KG1 (cell line): ENCODE measurements at places on chromosomes 16 and 17.

DNA sequence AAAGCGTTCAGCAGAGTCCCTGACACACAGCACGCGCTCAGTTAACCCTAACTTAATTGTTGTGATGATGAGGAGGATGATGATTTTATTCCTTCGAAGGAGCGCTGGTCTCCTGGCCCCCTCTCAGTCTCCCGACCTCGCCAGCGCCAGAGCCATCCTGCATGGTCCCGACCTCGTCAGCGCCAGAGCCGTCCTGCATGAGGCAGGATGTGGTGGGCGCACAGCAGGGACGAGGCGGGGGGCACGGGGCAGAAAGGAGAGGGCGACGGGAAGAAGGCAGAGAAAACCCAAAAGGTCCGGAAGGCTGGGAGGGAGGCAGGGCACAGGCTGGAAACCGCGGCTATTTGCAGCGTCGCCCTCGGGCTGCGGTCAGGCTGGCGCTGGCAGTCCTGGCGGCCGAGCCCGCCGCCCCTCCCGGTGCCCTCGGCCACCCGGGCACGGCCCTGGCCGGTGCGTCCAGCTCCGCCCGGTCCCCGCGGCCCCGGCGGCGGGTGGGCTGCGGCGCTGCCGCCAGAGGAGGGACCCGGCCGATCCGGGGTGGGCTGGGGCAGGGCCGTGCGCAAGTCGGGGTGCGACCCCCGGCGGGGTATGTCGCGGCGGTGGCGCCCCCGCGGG is 3.0 kb upstream of the TAC4 start:
- no peak for DNase-seq

DNA sequence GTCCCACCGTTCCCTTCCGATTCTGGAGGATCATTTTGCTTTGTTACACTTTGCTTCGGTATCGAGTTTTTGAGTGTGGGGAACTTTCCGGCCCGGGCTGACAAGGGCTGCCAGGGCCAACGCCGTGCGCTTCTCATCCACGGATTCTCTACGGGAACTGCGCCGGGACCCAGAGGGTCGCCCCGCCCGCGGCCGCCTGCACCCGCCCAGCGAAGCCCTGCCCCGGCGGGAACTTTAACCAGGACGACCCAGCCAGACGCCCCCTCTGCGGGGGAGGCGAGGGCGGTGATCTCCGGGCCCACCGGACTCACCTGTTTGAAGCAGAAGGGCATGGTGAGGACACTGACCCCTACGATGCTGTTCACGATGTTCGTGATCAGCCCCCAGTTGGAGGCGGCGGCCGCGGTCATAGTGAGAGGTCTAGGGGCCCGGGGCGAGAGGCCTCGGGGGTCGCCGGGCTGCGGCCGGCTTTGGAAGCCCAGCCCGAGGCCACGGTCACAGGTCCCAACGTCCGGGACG is 536 bp downstream of the SLC38A10 start:
- DNase-seq = no peak

DNA sequence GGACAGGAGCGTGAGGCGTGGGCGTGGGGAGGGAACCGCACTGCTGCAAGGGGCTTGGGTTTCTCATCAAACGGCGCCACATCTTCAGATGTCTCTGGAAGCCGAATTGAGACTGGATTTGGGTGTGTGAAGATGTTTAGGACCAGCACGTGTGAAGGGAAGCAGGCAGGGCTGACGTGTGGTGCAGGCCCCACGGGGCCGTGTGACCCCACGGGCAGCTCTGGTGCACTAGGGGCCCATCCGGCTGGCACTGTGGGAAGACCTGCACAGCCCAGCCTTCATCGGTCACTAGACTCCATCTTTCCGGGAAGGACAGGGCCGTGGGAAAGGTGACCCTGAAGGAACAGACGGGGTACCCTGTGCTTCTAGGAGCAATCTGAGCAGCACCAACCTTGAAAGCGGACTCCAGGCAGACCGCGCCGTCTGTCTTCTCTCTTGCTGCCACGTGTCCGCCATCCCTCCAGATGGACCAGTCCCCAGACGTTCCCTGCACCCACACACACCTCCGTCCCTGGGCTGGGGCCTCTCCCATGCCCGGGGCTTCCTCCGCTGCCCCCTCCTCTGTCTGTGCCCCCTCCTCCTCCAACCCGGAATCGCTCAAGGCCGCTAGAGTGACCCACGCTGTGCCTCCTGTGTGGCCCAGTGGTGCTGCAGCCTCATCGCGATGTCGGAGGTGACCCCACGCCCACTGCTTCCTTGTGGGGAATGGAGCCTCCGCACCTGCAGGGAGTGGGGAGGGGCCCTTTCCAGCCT is 23.4 kb upstream of the CBFA2T3 start:
- no peak for DNase-seq

GRCh38 chr16:66382171-66382965 is 15.9 kb downstream of the CDH5 start:
- no peak for DNase-seq

GRCh38 chr16:28925386-28926228 is 569 bp upstream of the RABEP2 start:
- peak; percentile 71 for DNase-seq

- no peak for DNase-seq
Observed at GRCh38 chr17:34357398-34357797, 1.1 kb downstream of the CCL13 start.

GRCh38 chr16:27720731-27721530 is 171.0 kb downstream of the KATNIP start:
- DNase-seq = no peak

DNA sequence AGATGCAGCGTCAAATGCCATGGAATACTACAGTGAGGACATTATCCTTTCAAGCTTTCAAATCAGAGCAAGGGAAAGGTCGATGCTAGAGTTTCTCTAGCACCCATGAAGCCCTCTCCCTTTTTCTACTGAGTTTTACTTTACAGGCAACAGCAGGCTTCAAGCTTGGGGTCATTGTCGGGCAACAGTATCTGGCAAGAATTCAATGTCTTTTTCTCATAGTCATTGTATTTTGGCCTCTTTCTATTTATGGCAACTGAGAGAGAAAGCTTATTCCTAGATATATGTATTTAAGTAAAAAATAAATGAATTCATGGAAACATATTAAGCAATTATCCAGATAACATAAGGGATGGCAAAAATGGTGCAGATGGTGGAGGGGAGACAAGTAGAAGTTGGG is 364 bp upstream of the CETP start:
- no peak for DNase-seq

- no peak for DNase-seq
Observed at GRCh38 chr17:9115214-9116191, 94.2 kb downstream of the NTN1 start.

DNA sequence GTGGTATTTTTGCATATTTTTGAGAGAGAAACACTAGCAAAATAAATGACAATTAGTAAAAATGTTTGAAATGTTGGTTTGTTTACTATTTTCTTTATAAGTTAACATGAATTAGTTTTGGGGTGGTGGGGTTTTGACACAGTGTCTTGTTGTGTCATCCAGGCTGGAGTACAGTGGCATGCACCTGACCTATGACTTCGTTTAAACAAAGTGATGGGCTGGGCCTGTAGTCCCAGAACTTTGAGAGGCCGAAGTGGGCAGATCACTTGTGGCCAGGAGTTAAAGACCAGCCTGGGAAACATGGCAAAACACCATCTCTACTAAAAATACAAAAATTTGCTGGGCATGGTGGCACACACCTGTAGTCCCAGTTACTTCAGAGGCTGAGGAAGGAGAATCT is 17.9 kb upstream of the HEATR3 start:
- DNase-seq = no peak

DNA sequence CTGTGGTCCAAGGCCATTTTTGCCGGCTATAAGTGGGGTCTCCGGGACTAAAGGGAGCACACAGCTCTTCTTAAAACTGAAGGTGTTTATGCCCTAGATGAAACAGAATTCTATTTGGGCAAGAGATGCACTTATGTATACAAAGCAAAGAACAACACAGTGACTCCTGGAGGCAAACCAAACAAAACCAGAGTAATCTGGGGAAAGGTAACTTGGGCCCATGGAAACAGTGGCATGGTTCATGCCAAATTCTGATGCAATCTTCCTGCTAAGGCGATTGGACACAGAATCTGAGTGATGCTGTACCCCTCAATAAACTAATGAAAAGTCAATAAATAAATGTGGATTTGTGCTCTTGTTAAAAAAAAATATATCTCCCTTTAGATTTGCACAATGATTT is 20.2 kb upstream of the SHISA9 start:
- DNase-seq = no peak

DNA sequence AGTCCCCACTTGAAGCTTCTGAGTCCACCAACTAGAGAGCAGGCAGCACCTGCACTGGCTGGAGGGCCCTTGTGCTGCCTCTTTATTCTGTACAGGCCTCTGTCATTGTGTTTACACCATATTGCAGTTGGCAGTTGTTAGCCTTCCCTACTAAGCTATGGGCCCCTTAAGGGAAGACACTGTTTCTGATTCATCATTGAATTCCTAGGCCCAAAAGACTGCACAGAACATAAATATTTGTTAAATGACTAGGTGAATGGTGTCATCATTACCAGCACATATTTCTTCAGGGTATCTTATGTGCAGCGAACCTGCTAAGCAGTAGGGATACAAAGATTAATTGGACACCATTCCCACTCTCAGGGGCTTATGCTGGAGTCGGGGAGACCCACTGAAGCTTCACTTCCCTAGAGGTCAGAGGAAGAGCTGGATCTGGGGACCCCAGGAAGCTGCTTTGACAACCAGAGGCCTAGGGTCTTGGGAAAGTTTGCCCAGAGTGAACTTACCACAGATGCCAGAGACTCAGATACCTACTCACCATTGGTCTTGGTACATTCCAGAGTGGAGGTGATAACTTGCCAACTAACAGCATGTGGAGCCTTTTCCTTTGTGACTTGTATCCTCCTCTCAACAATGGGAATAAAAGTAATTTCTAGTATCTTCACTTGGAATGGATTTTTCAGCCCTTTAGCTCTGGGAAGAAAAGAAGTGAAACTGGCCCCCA is 28.7 kb upstream of the DDX52 start:
- DNase-seq = no peak

GRCh38 chr17:2435862-2436261 is 35.0 kb upstream of the MNT start:
- no peak for DNase-seq

DNA sequence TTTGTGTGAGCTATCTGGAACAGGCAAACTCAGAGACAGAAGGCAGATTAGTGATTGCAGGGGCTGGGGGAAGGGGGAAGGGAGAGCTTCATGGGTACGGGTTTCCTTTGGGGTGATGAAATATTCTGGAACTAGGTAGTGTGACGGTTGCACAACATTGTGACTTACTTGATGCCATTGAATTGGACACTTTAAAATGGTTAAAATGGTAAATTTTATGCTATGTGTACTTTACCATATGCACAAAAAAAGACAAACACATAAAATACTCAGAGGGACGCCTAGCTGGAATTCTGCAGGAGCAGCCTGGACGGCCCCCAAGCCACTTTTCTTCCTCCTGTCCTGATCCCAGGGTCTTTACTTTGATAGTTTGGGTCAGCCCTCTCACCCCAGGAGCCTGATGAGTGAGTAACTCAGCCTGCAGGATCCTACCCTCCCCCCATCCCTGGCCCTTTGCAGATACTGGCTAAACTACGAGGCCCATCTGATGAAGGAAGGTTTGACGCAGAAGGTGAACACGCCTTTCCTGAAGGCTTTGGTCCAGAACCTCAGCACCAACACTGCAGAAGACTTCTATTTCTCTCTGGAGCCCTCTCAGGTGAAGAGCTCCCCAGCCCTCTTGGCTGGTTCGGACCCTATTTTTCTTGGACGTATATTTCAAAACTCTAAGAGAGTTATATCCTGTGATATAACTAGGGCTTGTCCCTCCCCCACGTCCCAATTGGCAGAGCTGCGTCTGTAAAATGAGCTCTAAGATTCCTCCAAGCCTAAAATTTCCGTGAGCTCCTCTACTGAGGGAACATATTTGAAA is 7.8 kb downstream of the ADGRG3 start:
- no peak for DNase-seq

DNA sequence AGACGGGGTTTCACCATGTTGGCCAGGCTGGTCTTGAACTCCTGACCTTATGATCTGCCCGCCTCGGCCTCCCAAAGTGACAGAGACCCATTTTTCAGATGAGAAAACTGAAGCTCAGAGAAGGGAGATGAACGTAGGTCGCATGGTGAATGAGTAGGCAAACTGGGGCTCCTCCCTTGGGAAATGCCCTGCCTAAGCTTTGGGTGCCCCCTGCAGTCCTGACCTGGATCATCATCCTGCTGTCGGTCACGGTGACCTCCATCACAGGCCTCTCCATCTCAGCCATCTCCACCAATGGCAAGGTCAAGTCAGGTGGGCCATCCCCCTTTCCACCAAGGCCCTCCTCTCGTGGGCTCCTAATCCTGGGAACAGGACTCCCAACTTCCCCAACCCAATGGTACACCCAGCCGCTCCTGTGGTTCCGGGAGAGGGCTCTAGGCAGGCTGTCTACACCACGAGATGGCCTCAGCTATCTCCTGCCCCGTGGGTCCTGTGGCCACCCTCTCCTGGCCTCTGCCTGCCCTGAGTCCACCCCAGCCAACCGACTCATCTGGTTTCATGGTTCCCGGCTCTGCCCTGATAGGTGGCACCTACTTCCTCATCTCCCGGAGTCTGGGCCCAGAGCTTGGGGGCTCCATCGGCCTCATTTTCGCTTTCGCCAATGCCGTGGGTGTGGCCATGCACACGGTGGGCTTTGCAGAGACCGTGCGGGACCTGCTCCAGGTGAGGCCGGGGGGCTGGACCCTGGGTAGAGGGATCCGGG is 4.7 kb downstream of the SLC12A3 start:
- DNase-seq = no peak

DNA sequence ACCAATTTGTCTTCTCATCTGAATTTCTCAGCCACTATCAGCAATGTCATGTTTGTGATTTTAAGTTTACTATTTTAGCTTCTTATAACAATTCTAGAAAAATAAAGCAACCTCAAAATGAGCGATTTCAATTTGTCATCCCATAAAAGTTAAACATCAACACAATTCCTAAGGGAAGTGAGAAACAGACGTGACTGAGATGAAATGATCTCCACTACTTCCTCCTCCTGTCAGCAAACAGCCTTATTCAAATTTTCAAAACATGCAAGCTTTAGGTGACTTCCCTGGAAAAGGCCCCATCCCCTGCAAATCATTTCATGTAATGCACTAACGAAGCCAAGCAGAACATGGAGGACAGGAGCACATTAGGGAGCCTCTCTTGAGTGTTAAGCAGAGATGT is 64.9 kb downstream of the ZNF652 start:
- no peak for DNase-seq

GRCh38 chr17:42878924-42879595 is 21.5 kb upstream of the G6PC1 start:
- DNase-seq = no peak

- DNase-seq = no peak
Observed at GRCh38 chr16:75679366-75679765, 2.6 kb upstream of the CPHXL2 start.

DNA sequence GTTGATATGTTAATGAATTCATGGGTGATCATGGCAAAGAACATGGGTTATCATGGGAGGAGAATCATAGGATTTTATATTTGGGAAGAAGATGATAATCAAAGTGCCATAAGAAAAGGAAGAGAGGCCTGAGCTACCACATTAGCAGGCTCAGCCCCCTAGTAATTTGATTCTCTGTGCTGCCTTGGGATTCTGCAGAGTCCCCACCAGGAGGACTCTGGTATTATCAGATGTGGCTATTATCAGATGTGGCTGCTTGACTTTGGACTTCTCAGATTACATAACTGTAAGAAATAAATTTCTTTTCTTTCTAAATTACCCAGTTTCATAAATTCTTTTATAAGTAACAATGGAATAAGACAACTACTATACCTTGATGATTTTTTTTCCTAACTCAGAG is 137.6 kb downstream of the ITFG1 start:
- no peak for DNase-seq
